Tibial artery (tissue), 4 donors: ENCODE measurements at places on chromosomes 6 and 20.
A peak's percentile ranks its signal among the peaks of the same experiment; 100 is the strongest.

GRCh38 chr6:81881660-81882059 lies 129.2 kb upstream of the TENT5A start:
- H3K27ac ChIP-seq, result no peak overlapping the region
- H3K27me3 ChIP-seq, result no peaks in the 10 kb centered on the region
- no peak overlapping the region for H3K4me3 ChIP-seq

- no peak for DNase-seq
- no peaks in the 10 kb centered on the region for H3K36me3 ChIP-seq
- H3K27ac ChIP-seq, result no peak overlapping the region
- H3K4me3 ChIP-seq, result no peak overlapping the region
Observed at GRCh38 chr6:36700071-36700812, 2.6 kb downstream of the RAB44 start.

DNA sequence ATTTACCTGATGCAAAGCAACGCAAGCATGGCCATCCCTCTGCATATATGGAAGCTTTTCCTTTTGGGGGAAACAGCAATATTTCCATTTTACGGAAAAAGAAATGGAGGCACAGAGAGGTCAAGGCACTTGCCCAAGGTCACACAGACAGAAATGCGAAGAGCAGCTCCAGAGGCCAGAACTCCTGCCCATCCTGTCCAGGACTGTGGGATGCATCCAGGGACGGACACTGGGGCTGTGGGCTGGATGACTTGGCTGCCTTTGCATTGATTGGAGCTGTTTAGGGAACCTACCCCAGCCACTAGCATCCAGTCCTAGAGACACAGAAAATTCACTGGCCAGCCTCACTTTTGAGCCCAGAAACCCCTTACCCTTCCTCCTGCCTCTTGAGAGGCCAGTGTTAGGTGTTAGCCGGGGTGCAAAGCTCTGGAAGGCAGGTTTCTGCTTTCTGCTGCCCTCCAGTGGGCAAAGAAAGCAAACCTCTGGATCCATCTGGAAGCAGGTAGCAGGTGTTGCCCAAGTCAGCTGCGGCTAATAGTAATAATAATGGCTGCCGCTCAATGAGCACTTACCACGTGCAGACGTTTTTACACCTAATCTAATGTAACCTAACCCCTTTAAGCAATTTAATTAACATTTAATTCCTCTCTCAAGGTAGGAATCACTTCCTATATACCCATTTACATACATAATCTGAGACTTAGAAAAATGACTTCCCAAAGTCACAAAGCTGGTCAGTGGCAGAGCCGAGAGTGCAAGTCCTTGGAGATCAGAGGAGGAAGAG lies 31.7 kb upstream of the CCN5 start:
- H3K4me1 ChIP-seq, result peaks cover 4% of the 10 kb centered on the region
- no peak overlapping the region for H3K4me3 ChIP-seq
- H3K27ac ChIP-seq, result no peak overlapping the region
- peak; percentile 67 for DNase-seq
- no peaks in the 10 kb centered on the region for H3K36me3 ChIP-seq

- no peak for DNase-seq
- H3K27ac ChIP-seq, result no peak overlapping the region
- H3K4me3 ChIP-seq, result no peak overlapping the region
- H3K4me1 ChIP-seq, result peaks cover 30% of the 10 kb centered on the region
- H3K27me3 ChIP-seq, result no peaks in the 10 kb centered on the region
- no peaks in the 10 kb centered on the region for H3K36me3 ChIP-seq
Observed at GRCh38 chr20:8851446-8851845, 217.4 kb upstream of the PLCB4 start.

DNA sequence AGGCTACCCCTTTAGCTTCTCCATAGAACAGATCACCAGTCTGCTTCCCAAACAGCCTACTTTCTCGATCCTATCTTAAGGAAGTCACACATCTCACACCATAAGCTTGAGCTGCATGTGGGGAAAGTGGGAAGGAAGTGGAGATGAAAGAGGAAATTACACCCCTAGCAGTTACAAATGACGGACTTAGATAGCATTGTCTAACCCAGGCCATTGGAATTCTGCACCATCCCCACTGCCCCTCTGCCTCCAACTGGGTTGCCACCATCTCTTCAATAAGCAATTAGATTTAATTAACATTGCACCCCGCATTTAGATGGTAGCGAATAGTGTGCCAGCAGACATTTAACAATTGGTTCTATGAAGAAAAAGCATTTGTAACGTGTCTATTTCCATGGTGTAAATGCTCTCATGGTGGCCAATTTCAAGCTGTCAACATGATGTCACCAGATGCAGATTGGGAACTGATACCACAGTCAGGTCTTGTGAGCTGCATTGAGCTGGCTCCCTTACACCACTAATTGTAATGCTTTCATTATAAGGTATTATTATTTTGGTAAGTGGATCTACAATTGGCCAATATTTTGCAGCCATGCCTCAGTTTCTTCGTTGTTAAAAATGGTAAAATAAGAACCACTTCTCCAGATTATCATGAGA lies 124.7 kb downstream of the CD24 start:
- H3K4me1 ChIP-seq, result no peaks in the 10 kb centered on the region
- no peaks in the 10 kb centered on the region for H3K36me3 ChIP-seq
- DNase-seq, result no peak
- H3K27me3 ChIP-seq, result no peaks in the 10 kb centered on the region
- H3K27ac ChIP-seq, result no peak overlapping the region
- H3K4me3 ChIP-seq, result no peak overlapping the region

DNA sequence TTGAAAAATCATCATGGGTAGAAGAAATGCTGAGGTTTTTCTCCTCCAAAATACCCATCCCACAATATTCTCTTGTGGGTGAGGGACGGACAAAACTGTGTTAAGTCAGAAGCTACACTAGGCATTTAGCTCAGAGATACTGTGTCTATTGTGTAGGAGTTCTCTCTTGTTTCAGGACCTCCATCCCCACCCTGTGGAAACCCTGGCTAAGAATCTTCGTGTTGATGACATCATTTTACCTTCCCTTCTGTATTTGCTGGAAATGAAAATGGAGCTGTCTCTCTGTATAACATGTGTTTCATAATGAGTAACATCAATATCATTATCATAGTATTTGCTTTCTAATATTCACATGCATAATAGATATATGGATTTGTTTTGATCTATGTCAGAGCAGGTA lies 1193.0 kb upstream of the CITED2 start:
- no peak overlapping the region for H3K4me3 ChIP-seq
- peak overlapping the region; percentile 40 for H3K27ac ChIP-seq
- no peaks in the 10 kb centered on the region for H3K36me3 ChIP-seq
- no peaks in the 10 kb centered on the region for H3K27me3 ChIP-seq
- DNase-seq, result no peak

DNA sequence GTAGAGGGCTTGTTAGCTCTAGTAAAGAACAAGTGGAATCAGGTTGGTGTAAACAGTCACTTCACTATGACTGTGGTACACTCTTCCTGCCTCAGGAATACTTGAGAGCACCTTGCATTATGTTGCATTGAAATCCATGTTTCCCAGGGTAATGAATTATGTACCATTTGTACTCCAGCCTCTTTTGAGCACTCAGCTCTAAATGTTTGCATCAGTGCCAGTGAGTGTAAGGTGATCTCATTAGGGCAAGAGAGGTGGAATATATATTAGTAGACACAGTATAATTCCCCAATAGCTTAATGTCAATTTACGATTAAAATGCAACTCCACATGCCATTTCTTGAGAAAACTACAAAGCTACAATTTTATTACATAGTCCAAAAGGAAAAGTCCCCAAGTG lies 319.6 kb upstream of the POU3F2 start:
- H3K27ac ChIP-seq, result no peak overlapping the region
- H3K4me3 ChIP-seq, result no peak overlapping the region
- no peaks in the 10 kb centered on the region for H3K27me3 ChIP-seq
- H3K4me1 ChIP-seq, result no peaks in the 10 kb centered on the region

DNA sequence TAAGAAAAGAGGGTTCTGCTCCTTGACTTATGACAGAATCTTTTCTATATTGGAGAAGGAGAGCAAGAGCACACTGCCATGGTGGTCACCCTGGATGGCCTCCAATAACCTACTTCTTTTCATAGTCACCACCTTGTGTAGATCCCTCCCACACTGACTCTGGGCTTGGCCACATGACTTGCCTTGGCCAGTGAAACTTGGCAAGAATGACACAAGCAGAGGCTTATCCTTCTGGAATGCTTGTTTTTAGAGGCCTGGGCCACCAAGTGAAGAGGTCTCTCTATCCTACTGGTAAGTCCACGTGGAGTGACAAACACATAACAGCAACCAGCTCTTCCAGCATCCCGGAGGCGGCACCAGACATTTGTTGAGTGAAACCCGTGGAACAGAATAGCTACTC lies 349.4 kb upstream of the JARID2 start:
- no peak overlapping the region for H3K27ac ChIP-seq
- no peaks in the 10 kb centered on the region for H3K4me1 ChIP-seq
- no peaks in the 10 kb centered on the region for H3K36me3 ChIP-seq
- no peak for DNase-seq
- H3K4me3 ChIP-seq, result no peak overlapping the region
- no peaks in the 10 kb centered on the region for H3K27me3 ChIP-seq

GRCh38 chr6:20606831-20607230 lies 72.6 kb downstream of the CDKAL1 start:
- H3K27me3 ChIP-seq, result no peaks in the 10 kb centered on the region
- no peaks in the 10 kb centered on the region for H3K36me3 ChIP-seq
- H3K27ac ChIP-seq, result no peak overlapping the region
- H3K4me3 ChIP-seq, result no peak overlapping the region

- H3K36me3 ChIP-seq, result no peaks in the 10 kb centered on the region
- no peaks in the 10 kb centered on the region for H3K27me3 ChIP-seq
- H3K27ac ChIP-seq, result no peak overlapping the region
- H3K4me3 ChIP-seq, result no peak overlapping the region
- no peak for DNase-seq
Observed at GRCh38 chr20:13400453-13400852, 179.4 kb downstream of the ISM1 start.

GRCh38 chr6:93787841-93788240 lies 368.5 kb upstream of the EPHA7 start:
- H3K27me3 ChIP-seq, result no peaks in the 10 kb centered on the region
- H3K27ac ChIP-seq, result no peak overlapping the region
- no peak overlapping the region for H3K4me3 ChIP-seq
- no peaks in the 10 kb centered on the region for H3K36me3 ChIP-seq
- H3K4me1 ChIP-seq, result no peaks in the 10 kb centered on the region

GRCh38 chr6:35543459-35544193 lies 30.9 kb upstream of the TULP1 start:
- H3K27ac ChIP-seq, result no peak overlapping the region
- H3K36me3 ChIP-seq, result no peaks in the 10 kb centered on the region
- DNase-seq, result no peak
- no peaks in the 10 kb centered on the region for H3K4me1 ChIP-seq
- no peaks in the 10 kb centered on the region for H3K27me3 ChIP-seq
- no peak overlapping the region for H3K4me3 ChIP-seq

- no peak overlapping the region for H3K4me3 ChIP-seq
- no peaks in the 10 kb centered on the region for H3K27me3 ChIP-seq
- H3K4me1 ChIP-seq, result no peaks in the 10 kb centered on the region
Observed at GRCh38 chr20:43983359-43983758, 68.7 kb downstream of the TOX2 start.

DNA sequence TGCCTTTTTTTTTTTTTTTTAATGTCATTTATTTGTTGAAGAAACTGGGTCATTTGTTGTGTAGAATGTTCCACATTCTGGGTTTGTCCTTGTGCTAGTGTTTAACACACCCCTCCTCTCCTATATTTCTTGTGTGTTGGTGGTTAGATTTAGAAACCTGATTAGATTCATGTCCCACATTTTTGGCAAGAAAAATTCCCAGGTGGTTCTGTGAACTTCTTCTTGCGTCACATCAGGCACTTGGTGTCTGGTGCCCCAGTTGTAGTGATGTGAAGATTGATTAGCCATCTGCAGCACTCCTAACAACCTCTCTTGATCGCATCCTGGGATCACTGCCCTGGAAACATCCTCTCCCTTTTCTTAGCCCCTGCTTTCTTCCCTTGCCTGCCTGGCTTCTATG lies 7.8 kb downstream of the PIGT start:
- H3K36me3 ChIP-seq, result peaks cover 54% of the 10 kb centered on the region
- H3K27ac ChIP-seq, result no peak overlapping the region
- H3K27me3 ChIP-seq, result no peaks in the 10 kb centered on the region
- no peak overlapping the region for H3K4me3 ChIP-seq
- DNase-seq, result no peak

DNA sequence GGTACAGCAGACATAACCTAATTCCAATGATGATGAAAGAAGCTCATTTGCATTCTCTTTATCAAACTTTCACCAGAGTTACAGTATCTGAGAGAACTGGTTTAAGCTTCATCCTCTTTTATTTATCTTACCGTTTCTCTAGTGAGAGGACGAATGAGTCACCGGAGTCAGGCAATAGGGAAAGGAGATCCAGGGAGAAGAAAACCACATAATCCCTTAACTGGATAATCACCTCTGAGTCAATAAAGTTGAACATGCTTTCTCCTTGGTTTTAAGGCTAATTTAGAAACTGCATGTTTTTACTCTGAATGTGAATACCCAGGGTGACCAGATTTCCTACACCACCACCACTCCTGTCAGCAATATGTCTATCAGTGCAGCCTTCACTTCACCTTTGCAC lies 313.7 kb upstream of the TBX18 start:
- no peaks in the 10 kb centered on the region for H3K36me3 ChIP-seq
- no peak overlapping the region for H3K27ac ChIP-seq
- no peaks in the 10 kb centered on the region for H3K27me3 ChIP-seq
- no peak for DNase-seq
- no peaks in the 10 kb centered on the region for H3K4me1 ChIP-seq

GRCh38 chr6:140636271-140636907 lies 1261.9 kb upstream of the CITED2 start:
- no peaks in the 10 kb centered on the region for H3K4me1 ChIP-seq
- H3K36me3 ChIP-seq, result no peaks in the 10 kb centered on the region
- no peak overlapping the region for H3K4me3 ChIP-seq
- DNase-seq, result no peak

GRCh38 chr6:102215425-102215824 lies 821.9 kb downstream of the GRIK2 start:
- H3K4me1 ChIP-seq, result no peaks in the 10 kb centered on the region
- H3K27me3 ChIP-seq, result no peaks in the 10 kb centered on the region
- H3K4me3 ChIP-seq, result no peak overlapping the region

- no peaks in the 10 kb centered on the region for H3K27me3 ChIP-seq
- no peak overlapping the region for H3K4me3 ChIP-seq
- no peak overlapping the region for H3K27ac ChIP-seq
- no peaks in the 10 kb centered on the region for H3K36me3 ChIP-seq
Observed at GRCh38 chr6:5846889-5847288, 159.8 kb downstream of the NRN1 start.

GRCh38 chr6:121678245-121678644 lies 242.8 kb downstream of the GJA1 start:
- no peaks in the 10 kb centered on the region for H3K36me3 ChIP-seq
- no peaks in the 10 kb centered on the region for H3K4me1 ChIP-seq
- H3K27me3 ChIP-seq, result no peaks in the 10 kb centered on the region

GRCh38 chr6:33904050-33904746 lies 100.4 kb upstream of the MLN start:
- no peak overlapping the region for H3K27ac ChIP-seq
- H3K4me1 ChIP-seq, result no peaks in the 10 kb centered on the region
- H3K27me3 ChIP-seq, result peaks cover 20% of the 10 kb centered on the region

- H3K4me1 ChIP-seq, result no peaks in the 10 kb centered on the region
- H3K27ac ChIP-seq, result no peak overlapping the region
- no peaks in the 10 kb centered on the region for H3K27me3 ChIP-seq
Observed at GRCh38 chr20:40414843-40415615, 274.0 kb downstream of the MAFB start.
